ENCODE measurements at places on chromosomes 12 and 14.
A peak's percentile ranks its signal among the peaks of the same experiment; 100 is the strongest.

DNA sequence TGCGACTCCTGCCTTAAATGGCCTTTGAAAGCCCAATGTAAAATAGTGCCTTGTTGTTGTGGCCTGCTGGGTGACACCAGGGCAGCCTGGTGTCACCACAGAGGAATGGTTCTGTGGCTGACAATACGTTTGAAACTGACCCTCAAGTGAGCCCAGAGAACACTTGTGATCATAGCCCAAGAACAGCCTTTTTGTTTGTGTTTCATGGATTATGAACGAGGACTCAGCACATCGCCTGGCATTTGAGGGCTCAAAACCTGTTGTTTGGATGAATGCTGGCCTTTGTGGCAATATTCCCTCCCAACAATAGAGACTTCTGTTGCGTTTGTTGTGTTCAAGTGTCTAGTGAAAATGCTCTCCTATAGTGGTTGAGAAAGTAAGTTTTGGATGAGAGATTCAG is 48.5 kb downstream of the TSPAN9 start:
- DNase-seq: no peak

GRCh38 chr12:126570566-126570965 is 1505.3 kb downstream of the AACS start:
- no peak for DNase-seq

GRCh38 chr12:133023566-133023965 is 13.7 kb upstream of the ZNF84 start:
- DNase-seq: no peak

GRCh38 chr12:130031571-130032189 is 127.9 kb upstream of the TMEM132D start:
- peak; percentile 10 for DNase-seq

- no peak for DNase-seq
These were observed 231.7 kb downstream of the NRXN3 start for GRCh38 chr14:78401866-78402265.

DNA sequence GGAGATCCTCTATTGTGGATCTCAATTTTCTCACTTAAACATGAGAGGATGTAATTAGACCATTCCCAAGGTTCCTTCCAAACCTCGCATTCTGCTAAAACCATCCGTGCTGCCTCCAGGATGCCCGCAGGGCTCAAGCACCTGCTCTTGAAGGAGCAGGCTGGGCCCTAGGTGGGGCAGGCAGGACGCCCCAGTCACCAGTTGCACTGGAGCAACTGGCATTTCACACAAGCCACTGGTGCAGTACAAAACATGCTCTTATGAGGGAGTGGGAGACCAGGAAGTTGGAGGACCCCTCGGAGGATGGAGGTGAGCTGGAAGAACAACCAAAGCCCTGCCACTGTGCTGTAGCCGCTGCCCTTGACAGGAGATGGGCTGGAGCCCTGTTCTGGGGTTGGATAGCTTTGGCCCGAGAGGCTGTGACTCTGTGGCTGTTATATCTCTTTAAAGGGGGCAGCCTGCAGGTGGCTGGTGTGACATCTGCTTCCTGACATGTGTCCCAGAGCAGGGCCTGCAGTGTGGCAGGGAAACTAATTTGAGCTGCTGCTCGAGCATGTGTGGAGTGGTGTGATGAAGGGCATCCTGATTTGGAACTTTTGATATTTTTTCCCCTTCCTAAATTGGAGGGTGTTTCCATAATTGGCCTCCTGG is 122.2 kb downstream of the CRACR2A start:
- no peak for DNase-seq

- no peak for DNase-seq
These were observed 250.1 kb downstream of the MDGA2 start for GRCh38 chr14:47425302-47425701.

- no peak for DNase-seq
These were observed 1.9 kb downstream of the CCDC91 start for GRCh38 chr12:28192125-28192524.

- no peak for DNase-seq
These were observed 3.1 kb downstream of the SH2B3 start for GRCh38 chr12:111408686-111409402.

GRCh38 chr12:27280412-27280811 is 36.3 kb downstream of the STK38L start:
- no peak for DNase-seq

DNA sequence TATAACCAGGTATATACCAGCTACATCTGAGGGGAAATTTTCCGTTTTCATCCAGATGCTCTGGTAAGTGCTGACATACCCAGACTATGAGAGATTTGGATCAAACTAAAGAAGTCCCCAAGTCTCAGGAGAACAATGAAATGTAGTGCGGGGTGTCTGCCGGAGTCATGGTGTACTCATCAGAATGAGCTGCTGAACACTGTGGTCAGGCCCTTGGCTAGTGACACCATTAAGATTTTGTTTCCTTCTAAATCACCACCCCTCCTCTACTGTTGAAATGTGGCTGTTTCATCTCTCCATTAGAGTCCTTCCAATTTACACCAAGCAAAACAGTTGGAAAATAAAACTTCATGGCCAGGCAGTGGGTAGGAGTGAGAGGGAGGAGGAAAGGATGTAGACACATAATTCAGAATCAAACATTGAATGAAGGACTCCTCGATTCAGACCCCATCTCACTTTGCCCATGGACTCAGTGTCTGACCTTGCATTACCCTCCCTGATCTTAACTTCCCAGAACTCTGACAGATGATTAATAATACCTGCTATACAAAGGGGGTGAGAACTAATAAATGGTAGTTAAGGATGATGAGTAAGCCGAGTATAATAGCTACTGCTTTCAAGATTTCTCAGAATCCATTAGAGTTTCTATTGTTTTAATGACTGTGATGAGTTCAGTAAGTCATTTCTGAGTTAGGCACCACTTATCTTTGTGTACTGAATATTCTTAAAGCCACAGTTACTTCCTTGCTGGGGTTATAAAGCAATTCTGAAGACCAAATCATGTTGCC is 127.4 kb downstream of the CRADD start:
- no peak for DNase-seq

- DNase-seq: no peak
These were observed 393.8 kb downstream of the NPAS3 start for GRCh38 chr14:33332497-33332896.

GRCh38 chr14:52269982-52270381 is 2.5 kb downstream of the PTGDR start:
- DNase-seq: no peak

DNA sequence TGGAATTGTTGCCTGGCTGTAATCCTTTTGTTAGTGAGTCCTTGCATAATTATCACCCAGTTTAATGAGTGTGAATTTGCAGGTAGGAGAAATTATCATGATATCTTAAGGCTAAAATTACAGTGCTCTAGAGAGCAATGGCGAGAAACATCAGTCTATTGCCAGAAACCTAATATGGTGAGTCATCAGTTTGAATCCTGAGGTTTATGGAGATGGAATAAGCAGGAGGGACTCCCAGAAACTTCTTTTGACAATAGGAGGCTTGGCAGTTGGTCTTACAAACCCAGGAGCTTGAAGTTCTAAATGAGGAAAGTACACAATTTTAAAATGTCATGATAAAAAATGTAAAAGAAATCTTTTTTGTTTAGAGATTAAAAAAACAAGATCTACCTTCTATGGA is 31.5 kb upstream of the CRADD start:
- DNase-seq: no peak

GRCh38 chr14:99544991-99545390 is 59.0 kb downstream of the CCDC85C start:
- no peak for DNase-seq

DNA sequence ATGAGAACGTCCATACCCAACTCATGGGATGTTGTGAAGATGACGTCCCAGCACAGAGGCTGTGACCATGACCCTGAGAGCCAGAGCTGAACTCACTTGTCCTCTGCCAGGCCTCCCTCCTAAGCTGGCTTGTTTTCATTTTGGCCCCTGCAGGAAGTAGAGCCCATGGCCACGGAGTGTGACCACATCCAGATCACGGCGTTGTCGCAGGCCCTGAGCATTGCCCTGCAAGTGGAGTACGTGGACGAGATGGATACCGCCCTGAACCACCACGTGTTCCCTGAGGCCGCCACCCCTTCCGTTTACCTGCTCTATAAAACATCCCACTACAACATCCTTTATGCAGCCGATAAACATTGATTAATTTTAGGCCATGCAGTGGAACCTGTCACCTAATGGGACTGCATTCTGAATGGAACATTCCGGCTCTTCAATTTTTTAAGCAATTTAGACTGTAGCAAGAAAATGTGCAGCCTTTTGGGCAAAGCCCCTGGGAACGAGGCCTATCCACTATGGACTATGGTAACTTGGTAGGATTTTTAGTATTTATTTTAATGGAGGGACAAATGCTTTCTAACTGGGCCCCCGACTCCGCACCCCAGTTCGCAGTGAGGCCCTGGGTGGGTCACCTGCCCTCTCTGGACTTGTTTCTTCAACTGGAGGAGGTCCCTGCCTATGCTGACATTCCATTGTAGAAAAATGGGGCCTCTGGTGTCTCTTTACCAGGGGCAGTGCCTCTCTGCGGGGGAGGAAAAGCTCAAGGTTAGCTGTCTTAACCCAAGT is 19.6 kb downstream of the OTUB2 start:
- DNase-seq: no peak

- DNase-seq: no peak
These were observed 345.7 kb downstream of the NOVA1 start for GRCh38 chr14:26252176-26252575.

DNA sequence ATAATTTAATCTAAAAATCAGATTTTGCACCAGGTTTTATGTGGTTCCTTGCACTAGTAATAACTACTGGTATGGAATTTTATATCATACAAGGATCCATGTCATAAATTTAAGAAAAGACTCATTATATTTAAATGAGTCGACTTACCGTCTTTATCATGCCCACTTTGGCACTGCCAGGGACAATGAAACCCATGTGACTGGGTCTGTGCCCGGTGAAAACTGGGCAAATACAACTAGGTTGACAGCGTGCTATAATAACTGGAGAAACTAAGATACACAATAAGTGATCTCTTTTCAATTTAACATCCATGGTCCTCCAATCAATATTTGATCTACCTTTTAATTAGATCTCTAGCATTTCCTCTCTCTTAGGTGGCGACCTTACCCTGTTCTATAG is 64.5 kb downstream of the ACADS start:
- DNase-seq: no peak

DNA sequence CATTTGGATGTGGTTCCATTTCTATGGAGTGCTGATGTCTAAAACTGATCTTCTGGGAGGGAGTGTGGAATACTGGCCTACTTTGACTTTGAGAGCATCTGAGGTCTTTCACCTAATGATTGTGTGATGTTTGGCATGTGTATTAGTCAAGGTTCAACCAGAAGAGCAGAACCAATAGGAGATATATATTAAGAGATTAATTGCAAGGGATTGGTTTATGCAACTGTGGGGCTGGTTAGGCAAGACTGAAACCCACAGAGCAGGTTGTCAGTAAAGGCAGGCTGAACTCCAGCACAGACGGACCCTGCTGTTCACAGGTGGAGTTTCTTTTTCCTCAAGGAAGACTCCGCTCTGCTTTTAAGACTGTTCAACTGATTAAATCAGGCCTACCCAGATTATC is 11.6 kb downstream of the BMAL2 start:
- DNase-seq: no peak

GRCh38 chr12:88052686-88053085 is 23.5 kb upstream of the C12orf50 start:
- DNase-seq: no peak

GRCh38 chr14:68466491-68466977 is 326.3 kb downstream of the ZFP36L1 start:
- DNase-seq: no peak

- DNase-seq: no peak
These were observed 671 bp upstream of the AQP2 start for GRCh38 chr12:49949866-49950265.

GRCh38 chr14:80523518-80524117 is 312.3 kb upstream of the DIO2 start:
- no peak for DNase-seq

DNA sequence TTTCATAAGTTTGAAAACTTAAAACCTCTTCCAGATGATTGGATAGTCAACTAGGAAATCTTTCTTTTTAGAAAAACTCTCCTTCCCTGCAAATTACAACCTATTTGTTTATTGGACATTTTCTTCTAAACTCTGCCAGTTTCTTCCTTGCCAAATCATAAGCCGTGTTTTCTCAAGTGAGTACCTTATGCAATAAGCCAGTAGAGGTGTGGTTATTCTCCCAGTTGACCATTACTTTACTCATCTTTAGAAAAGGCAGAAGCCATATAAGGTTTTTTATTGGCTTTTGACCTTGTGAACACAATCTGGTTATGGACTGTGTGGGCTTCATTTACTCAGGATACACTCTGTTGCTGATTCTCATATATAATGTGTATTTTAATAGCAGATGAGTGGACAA is 14.6 kb downstream of the ACTR6 start:
- DNase-seq: no peak

- no peak for DNase-seq
These were observed 25.8 kb upstream of the VDR start for GRCh38 chr12:47930634-47931033.

DNA sequence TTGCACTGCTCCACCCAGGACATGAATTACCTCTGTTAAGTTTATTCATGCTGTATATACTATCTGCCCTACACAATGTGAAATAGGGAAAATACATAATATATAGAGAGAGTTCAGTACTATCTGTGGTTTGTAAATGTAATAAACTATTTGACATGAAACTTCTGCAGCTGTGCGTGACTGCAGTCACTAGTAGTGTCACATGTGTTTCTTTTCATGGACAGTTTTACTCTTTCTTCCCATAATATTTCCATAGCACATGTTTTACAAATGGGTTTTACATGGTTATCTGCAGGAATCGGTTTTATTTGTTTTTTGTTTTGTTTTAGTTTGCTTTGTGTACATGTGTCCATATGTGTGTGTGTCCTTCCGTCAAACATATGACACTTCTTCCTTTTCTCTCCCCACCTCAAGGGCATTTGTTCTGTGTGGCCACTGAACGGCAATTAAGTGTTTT is 1644.1 kb upstream of the FLRT2 start:
- DNase-seq: no peak

DNA sequence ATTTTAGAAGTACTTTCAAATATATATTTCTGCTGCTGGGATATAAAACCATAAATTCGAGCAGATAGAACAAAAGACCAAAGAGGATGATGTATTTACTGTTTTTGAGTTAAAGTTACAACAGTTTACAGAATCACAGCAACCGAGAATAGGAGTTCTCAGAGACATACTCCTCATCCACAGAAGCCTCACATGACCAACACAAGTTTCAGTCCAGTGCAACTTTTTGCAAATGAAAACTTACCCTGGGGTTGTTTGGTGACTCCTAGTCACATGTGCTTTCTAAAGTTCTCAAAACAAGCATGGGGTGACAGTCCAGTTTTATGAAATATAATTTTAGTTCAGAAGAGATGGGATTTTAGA is 117.1 kb downstream of the PRKCH start:
- DNase-seq: no peak

All from GM12864 (cell line).